ENCODE measurements at places on chromosomes 4 and X. TPM values are rescaled to one million over a fixed set of nuclear protein-coding genes. Genes with fewer than 3 reads are reported as not detected.

- no peak for DNase-seq
Observed at GRCh38 chrX:43405191-43405590, 250.9 kb upstream of the MAOA start.

- no peak for DNase-seq
Observed at GRCh38 chr4:113116414-113117357, 67.2 kb downstream of the ANK2 start.

- DNase-seq, result no peak
Observed at GRCh38 chr4:71593311-71593710, 190.6 kb downstream of the GC start.

- no peak for DNase-seq
Observed at GRCh38 chr4:38800961-38801450, 3.6 kb downstream of the TLR1 start.

- no peak for DNase-seq
Observed at GRCh38 chr4:188665491-188666457, 526.5 kb downstream of the TRIML1 start.

DNA sequence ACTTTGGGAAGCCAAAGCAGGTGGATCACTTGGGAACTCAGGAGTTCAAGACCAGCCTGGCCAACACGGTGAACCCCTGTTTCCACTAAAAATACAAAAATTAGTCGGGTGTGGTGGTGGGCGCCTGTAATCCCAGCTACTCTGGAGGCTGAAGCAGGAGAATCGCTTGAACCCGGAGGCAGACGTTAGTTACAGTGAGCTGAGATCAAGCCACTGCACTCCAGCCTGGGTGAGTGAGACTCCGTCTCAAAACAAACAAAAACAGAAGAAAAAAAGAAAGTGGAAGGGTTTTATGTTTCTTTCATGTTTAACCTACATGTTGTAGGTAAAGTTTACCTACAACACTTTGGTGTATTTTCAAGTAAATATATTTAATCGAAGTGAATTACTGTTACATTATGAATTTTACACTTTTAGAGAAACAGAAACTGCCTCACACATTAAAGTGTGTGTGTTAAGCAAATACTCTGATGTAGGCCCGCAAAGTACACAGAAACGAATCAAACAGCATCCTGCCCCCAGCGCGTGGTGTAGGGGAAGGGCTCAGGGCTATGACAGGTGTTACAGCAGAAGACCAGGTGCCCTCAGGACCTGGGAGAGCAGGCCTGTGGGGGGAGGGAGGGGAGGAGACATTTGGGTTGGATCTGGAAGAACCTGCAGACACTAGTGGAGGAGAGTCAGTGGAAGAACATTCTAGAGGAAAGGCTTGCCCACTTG lies 39.0 kb downstream of the PTTG2 start:
- DNase-seq, result no peak

DNA sequence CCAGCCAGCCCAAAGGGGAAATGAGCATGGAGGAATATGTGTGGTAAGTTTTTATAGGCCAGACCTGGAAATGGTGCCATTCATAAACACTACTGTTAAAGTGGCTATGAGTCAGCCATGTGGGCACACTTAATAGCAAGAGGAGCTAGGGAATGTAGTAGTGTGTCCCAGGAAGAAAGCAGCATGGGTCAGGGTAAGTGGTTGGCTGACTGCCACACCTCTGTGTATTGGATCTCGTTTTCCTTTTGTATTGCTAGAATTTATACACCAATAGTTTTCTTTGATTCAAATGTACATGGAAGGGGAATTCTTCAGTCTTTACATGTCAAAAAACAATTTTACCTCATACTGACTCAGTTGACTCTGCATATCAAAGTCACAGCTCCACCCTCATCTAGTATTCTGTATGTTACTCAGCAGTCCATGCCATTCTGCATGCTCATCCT lies 22.9 kb upstream of the SGMS2 start:
- peak; percentile 27 for DNase-seq

- peak; percentile 48 for DNase-seq
Observed at GRCh38 chr4:173013232-173013930, 155.2 kb upstream of the GALNT7 start.

The PAGE2B gene
- total RNA-seq, result not detected

The MAGEB2 gene
- total RNA-seq, result not detected

The FMR1NB gene
- total RNA-seq, result not detected

The NAP1L5 gene
- total RNA-seq, result 3.9 TPM

The SYN1 gene
- total RNA-seq, result under 0.01 TPM

The NPY1R gene
- under 0.01 TPM for total RNA-seq

The LAMTOR3 gene
- 35.7 TPM for total RNA-seq

The DOCK11 gene
- 14.7 TPM for total RNA-seq
